ENCODE measurements at places on chromosomes 11 and 22.

- DNase-seq, result no peak
Measured at GRCh38 chr11:117874253-117874909, 2.1 kb downstream of the FXYD6 start.

DNA sequence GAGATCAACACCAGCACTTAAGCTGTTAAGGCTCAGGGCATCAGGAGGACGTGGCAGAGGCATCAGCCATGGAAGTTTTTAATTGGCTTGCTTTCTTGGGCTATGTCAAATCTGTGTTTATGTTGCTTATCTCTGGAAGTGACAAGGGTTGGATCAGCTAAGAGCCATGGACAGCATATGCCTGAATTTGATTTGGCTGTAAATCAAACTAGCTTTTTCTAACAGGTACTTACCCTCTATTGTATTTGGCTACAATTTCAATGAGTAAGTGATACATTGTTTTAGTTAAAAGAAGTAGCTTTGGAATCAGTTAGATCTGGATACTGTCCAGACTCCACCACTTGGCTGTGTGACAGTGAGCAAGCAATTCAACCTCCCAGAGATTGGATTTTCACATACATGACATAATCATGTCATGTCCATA, 936.6 kb downstream of the OPCML start:
- DNase-seq, result no peak

GRCh38 chr11:68322052-68322430, 9.7 kb downstream of the LRP5 start:
- DNase-seq, result no peak

GRCh38 chr11:133586903-133587517, 54.7 kb upstream of the OPCML start:
- no peak for DNase-seq

- DNase-seq, result no peak
Measured at GRCh38 chr11:1834062-1834610, 654 bp upstream of the SYT8 start.

DNA sequence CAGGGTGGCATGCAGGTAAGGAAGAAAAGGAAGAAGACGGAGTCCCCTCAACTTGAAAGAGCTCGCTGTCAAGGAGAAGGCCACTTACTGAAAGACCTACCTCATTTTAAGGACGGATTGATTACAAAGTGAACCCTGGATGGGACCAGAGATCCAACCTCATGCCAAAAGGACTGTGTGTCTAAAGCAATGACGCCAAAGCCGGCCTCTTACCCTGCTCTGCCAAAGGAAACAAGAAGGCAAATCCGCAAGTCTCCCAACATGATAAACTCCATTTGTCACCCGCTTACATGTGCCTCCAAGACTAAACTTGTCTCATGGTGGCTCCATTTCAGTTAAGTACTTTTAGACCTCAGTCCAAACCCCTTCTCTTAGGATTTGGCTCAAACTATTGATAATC, 148.7 kb upstream of the MTMR2 start:
- no peak for DNase-seq

DNA sequence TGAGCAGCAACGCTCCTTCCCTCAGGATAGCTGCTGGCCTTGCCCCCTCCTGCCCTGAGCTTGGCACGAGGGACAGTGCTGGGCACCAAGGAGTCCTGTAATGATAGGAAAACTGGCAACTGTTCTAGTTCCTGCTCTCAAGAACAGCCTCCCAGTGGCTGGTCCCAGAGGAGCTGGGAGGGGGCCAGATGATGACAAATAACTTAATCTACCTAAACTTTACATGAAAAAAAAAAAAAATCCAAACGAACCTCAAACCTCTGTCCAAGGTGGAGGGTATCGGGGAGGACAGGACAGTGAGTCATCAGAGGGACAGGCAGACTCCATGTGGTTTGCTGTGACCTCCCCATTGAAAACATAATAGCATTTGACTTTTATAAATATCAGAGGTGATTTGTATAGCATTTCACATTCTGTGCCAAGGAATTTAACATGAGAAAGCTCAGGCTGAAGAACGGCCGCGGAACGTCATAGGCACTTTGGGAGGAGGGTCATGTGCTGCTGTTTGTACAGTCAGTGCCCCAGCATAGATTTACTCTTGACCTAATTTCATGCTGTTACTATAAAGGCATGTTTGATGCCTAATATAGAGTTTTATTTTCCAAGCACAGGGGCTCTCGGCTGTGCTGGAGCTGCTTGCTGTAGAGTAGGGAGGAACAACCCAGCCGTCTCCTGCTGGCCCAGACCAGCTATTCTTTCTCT, 98.2 kb upstream of the NNMT start:
- no peak for DNase-seq

GRCh38 chr22:19303785-19304184, 12.3 kb upstream of the CLTCL1 start:
- no peak for DNase-seq

GRCh38 chr11:75141166-75141565, 9.7 kb upstream of the SLCO2B1 start:
- DNase-seq, result no peak

- DNase-seq, result no peak
Measured at GRCh38 chr11:85481862-85482261, 145.3 kb downstream of the DLG2 start.

DNA sequence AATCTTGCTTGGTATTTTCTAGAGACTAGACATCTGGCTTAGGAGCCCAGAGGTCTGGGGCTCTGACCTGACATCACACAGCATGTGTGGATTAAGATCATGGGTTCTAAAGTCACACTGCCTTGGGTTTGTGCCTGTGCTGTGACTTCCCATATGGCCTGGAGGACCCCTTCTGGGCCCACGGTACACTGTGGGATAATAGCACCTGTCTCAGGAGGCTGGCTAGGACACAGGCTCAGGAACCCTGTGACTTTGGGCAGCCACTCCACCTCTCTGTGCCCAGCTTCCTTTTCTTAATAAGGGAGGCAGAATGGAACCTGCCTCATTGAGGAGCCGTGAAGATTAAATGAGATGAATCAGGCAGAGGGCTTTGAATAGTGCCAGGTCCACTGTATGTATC, 99.2 kb upstream of the B3GAT1 start:
- DNase-seq, result no peak

DNA sequence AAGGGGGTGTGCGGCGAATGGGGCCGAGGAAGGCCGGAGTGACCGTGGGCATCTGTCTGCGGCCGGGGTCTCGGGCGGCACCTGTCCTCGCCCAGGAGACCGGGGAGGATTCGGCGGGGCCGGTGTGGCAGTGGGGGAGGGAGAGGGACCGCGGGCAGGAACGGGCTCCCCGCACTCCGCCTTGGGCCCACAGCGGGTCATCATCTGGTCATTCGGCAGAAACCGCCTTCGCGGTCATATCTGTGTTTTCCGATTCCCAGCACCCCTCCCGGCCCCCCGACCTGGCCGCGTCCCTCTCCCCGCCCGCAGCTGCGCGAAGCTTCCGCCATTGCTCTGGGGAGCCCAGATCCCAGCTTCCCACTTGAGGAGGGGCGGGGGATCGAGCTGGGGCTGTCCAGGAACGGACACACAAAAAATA, 824 bp upstream of the CBX6 start:
- DNase-seq, result no peak

GRCh38 chr11:33649944-33650343, 50.7 kb downstream of the C11orf91 start:
- DNase-seq, result no peak

DNA sequence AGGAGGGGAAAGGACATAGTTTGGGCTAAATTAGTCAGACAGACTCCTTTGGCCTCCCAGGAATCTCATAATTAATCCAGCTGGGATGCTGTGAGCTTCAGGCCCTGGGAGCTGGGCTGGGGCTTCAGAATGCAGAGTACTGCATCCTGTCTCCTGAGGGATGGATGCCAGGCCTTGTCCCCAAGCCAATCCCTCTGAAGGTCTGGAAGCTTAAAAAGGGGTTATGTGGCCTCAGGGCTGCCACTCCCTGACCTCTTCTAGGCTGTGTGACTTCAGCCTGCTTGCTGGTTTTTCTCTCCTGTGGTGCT, 6.9 kb upstream of the LRRC32 start:
- DNase-seq, result no peak

- DNase-seq, result no peak
Measured at GRCh38 chr11:62885137-62885750, 4.5 kb downstream of the SLC3A2 start.

DNA sequence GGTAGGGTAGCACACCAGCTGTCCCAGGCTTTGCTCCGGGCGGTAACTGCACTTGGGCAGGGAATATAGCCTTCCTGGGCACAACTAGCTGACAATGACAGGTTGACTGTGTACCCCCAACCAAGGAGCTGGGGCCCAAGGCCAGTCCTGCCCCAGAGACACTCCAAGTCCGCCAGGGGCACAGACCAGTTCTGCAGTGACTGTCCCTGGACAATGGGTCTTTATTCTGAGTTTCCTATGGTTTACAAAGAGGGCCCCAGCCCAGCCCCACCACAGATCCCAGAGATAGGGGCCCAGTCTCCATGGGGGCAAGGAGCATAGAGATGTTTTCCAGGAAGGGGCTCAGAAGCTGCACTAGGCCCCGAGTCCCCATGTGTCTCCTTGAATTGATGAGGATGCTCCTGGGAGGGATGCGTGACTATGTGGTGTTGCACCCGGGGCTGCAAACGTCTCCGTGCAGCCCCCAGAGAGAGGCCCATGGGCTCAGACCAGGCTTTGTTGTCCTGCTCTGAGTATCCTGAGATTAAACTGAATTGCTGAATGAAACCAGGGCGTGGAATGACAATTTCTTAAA, 48.4 kb downstream of the CD6 start:
- no peak for DNase-seq

- DNase-seq, result no peak
Measured at GRCh38 chr11:42243385-42243784, 783.9 kb upstream of the LRRC4C start.

- no peak for DNase-seq
Measured at GRCh38 chr22:30695351-30695851, 727 bp downstream of the OSBP2 start.

- DNase-seq, result no peak
Measured at GRCh38 chr22:39688186-39688785, 117.7 kb downstream of the CACNA1I start.

GRCh38 chr22:32777987-32778386, 23.5 kb upstream of the TIMP3 start:
- DNase-seq, result no peak

GRCh38 chr22:42955087-42955635, 59.8 kb downstream of the PACSIN2 start:
- no peak for DNase-seq

GRCh38 chr22:38649841-38650522, 6.2 kb downstream of the FAM227A start:
- no peak for DNase-seq

- no peak for DNase-seq
Measured at GRCh38 chr11:27290261-27291050, 72.6 kb downstream of the CCDC34 start.

DNA sequence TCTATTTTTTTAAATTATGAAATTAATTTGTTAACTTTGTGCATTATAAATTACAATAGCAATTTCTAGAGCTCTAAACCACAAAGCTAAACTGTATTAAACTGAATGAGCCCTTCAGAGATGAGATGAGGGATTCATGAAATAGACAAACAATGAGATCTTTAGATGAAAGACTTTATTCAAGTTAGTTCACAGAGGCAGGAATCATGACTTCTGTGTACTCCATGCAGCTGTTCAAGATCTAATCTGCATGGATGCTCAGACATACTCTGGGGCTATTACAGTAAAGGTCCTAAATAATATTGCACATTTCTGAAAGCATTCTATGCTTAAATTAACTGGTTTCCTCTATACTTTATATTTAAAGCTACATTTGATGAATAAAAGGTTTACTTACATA, 122.7 kb downstream of the FCHSD2 start:
- DNase-seq, result no peak

GRCh38 chr11:130441719-130442118, 6.7 kb upstream of the ADAMTS15 start:
- no peak for DNase-seq

DNA sequence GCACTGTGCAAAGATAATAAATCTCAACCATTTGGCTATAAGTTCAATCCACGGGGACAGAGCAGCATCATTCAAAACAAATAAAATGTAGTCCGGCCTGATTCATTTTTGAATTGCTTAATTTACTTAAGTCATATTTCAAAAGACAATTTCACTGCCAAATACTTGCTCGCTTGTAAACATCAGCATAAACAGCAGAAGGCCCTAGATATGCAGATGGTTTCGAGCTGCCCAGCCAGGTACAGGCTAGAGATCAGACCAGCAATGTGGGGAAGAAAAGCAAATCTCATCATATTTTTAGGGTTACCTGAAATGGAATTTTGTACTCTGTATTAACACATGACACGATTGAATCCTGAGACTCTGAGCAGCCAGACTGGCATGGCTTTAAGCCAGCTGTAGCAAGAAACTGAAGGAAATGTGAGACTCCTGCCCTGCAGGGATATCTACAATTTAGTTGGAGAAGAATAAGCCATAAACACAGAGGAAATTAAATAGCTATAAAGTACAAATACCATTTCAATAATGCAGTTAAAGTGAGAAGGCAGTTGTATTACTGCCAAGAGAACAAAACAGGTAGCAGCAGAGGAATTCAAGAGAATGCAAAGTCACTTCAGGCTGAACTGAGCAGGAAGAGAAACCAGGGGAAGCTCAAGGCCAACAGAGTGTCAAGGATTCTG, 440.3 kb downstream of the ETS1 start:
- no peak for DNase-seq

- DNase-seq, result no peak
Measured at GRCh38 chr11:101715281-101715680, 131.5 kb upstream of the TRPC6 start.

DNA sequence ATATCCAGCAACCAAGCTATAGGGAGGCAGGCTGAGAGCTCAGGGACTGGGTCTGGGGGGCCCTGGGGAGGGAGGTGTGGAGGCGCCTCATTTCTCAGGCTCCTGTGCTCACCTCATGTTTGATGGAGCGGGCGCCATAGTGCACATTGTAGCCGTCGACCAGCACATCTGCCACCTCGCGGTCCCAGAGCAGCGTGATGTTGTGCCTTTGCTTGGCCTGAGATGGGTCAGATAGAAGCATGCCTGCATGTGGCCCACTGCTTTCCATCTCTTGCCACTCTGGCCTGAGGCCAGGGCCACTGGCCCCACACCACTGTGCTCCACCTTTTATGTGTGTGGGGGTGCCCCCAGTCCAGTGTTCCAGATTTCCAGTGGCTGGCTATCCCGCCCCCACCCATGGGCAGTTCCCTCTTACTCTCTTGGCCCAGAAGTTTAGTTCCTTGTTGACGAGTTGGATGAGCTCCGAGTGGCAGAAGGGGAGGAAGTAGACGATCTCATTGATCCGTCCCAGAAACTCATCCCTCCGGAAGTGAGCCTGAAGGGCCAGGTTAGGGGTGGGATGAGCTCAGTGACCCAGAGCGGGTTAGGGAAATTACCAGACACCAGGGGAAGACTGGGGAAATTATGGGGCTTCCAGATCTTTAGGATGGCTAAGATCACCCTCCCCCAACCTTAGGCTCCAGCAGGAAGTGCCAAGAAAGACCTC, 50.1 kb upstream of the PHOX2A start:
- DNase-seq, result no peak

- no peak for DNase-seq
Measured at GRCh38 chr11:76307396-76307795, 73.5 kb downstream of the THAP12 start.

- no peak for DNase-seq
Measured at GRCh38 chr22:43269246-43269645, 73.9 kb downstream of the SCUBE1 start.
